ENCODE measurements at places on chromosomes 1 and 21.

DNA sequence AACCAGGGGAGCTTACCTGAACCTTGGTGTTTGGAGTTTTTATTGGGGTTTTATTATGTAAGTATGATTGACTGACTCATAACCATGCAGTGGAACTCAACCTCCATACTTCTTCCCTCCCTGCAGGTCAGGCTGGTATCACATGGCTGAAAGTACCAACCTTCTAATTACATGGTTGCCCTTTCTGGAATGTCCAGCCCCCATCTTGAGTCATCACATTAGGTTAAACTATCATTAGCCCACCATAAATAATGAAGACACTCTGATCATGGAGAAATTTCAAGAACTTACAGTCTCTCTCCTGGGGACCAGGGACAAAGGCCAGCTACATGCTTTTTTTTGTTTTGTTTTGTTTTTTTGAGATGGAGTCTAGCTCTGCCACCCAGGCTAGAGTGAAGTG lies 19.2 kb upstream of the DPH5 start:
- no peak for DNase-seq

DNA sequence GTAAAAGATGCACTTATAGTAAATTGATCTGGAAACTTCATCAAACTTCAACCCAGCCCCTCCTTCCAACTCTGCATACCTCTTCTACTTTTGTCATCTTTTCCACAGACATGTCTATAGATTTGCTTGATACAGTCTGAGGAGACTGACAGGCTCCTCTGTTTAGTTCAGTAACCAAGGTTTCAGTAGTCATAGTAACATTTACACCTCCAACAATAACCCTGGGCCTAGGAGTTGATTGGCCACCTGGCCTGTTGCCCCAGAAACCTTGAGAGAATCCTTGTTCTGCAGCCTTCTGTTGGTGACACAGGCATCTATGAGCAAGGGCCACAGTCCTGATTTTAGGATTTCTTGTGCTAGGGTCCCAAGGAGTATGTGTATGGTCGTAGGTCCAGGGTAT lies at the start of gene CFAP141:
CFAP141 (minus strand) TSS at position 138 of the 400 bp plus-strand sequence; CDS start at position 112, 26 bp downstream.
- DNase-seq = no peak

DNA sequence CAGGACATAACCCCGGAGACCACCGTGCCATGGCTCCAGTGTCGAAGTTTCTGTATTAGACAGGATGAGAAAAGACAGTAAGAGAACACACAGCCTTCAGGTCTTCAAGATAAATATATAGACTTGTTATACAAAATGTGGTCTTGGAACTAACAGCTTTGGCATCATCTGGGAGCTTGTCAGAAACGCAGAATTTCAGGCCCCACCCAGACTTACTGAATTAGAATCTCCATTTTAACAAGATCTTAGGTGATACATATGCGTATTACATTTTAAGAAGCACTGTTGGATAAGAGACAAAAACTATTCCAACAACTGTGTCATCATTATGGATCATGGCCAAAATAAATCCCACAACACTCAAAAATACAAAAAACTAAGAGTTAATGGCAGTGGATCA lies 239.3 kb downstream of the ASTN1 start:
- DNase-seq = no peak

DNA sequence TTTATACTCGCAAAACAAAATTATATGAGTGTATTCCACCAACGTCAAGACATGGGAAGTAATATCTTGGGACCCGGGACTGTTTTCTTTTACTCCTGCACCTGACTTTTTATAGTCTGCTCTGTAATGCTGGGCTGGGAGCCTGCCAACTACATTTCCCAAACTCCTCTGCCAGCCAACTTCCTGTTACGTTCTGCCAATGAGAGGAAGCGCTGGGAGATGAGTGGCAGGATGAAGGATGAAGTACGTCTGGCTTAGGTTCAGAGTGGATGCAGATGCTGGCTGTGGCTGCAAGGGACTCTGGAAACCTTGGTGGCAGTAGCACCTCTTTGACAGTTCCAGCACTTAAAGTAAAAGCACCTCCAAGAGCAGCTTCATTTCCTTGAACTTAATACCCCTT lies 59.6 kb downstream of the USP24 start:
- peak; percentile 17 for DNase-seq

GRCh38 chr1:204224655-204225054 lies 10.9 kb upstream of the GOLT1A start:
- no peak for DNase-seq

GRCh38 chr1:35633547-35633946 lies 7.8 kb downstream of the PSMB2 start:
- DNase-seq = no peak

GRCh38 chr1:24866211-24867083 lies 63.6 kb downstream of the RUNX3 start:
- DNase-seq = no peak

DNA sequence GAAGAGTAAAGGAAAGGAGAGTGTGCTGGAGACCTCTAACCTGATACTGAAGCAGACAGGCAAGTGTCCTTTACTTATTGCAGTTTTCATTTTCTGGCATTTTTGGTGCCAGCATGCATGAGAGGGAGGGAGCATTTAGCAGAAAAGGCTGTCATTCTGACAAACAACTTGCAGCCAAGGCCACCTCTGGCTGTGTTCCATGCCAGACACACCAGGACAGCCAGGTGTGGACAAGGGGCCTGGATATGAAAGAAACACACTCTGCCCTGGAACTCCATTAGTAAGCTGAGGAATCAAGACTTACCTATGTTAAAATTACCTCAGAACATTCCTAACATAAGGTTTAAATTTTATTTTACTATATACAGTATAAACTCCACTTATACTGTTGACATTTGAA lies 365.4 kb upstream of the CAMK1G start:
- DNase-seq = no peak

- DNase-seq = no peak
Observed at GRCh38 chr1:112399456-112399855, 3.4 kb downstream of the CTTNBP2NL start.

DNA sequence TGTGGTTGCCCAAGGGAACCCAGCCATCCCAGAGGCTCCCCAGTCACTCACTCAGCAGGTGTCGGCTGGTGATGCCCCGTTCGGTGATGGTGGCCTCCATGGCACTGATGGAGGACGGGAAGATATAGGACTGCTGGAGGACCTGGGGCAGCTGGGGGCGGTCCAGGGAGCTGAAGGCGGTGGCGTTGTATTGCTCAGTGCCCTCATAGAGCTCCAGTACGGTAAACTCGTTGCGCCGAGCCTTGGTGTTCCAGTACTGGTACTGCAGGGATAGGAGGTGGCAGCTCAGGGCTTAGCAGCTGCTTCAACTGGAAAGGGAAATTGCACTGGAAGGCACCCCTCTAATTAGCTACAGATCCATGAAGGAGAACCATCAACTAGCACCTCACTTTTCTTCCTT lies 12.5 kb upstream of the UBR4 start:
- DNase-seq = no peak

- no peak for DNase-seq
Observed at GRCh38 chr21:31941694-31942093, 68.9 kb downstream of the HUNK start.

DNA sequence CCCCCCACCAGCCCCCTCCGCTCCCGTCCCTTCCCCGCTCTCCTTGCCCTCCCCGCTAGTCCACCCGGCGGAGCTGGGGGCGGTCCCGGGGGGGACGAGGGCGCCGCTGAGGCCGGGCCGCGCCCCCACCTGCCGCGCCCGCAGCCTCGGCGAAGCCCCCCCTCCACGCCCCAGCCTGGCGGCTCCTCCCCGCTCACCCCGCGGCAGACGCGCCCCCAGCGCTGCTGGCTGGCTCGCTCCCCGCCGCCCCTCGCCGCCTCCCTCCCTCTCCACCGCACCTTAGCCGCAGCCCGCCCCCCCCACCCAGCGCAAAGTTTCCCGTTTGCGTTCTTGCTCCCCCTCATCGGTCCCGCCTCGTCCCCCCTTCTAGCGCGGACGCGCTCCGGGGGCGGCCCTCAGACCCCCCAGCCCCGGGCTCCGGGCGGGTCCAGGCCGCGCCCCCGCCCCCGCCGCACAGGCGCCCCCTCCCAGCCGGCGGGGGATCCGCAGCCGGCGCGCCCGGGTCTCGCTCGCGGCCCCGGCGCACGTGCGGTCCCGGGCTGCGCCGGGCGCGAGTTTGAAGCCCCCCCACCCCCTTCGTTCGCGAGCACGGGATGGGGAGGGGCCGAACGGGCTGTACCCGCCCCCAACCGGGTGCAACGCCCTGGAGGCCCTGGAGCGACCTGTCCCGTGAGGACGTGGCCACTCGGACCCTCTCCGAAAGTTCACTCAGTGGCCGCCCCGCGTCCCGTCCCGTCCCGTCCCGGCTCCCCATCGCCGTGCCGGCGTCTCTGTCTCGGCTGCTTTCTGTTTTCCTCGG lies 623 bp downstream of the PTPRF start:
- peak; percentile 89 for DNase-seq

DNA sequence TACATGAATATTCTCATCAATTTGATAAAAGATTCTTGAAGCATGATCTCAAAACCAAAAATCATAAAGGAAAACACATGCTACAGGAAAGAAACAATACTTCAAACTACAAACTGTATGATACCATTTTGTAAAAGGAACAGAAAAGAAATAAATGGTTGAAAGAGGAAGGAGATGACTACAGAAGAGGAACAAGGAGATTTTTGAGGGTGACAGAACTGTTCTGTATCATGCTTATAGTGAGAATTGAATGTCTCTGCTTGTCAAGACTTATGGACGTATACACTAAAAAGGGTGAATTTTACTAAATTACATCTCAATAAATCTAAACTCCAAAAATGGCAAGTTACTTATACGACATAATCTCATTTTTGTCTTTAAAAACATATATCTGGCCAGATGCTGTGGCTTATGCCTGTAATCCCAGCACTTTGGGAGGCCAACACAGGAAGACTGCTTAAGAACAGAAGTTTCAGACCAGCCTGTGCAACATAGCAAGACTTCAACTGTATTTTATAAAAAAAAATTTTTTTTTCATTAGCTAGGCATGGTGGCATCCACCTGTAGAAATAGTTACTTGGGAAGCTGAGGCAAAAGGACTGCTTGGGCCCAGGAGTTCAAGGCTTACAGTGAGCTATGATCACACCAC lies 125.4 kb downstream of the EIF4G3 start:
- no peak for DNase-seq

DNA sequence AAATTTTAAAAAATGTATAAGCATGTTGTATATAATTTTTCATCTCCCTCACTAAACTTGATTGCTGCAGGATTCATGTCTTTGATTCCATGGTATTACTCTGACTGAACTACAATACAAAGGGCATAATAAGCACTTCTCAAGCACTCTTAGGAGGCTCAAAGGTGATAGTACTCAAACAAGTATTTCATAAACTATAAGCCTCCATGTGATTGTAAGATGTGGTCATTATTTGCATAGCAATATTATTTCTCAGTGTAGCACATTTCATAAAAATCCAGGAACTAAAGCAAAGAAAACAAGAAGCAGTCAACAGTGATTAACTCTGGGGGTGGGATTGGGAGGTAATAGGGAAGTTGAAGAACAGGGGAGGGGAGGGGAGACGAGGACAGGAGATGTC lies 106.2 kb upstream of the DPT start:
- DNase-seq = no peak

GRCh38 chr1:115762779-115763178 lies 5.7 kb downstream of the CASQ2 start:
- DNase-seq = no peak

GRCh38 chr1:247518613-247518891 lies 17.7 kb downstream of the OR2C3 start:
- no peak for DNase-seq

GRCh38 chr1:53567851-53568250 lies 108.7 kb downstream of the DMRTB1 start:
- no peak for DNase-seq

GRCh38 chr1:22751124-22751531 lies 40.5 kb downstream of the EPHB2 start:
- DNase-seq = no peak

All from SK-N-SH (cell line).